Osteocyte (in vitro differentiated cells): ENCODE measurements at places on chromosomes 1 and 21. TPM values are rescaled to one million over a fixed set of nuclear protein-coding genes. Genes with fewer than 3 reads are reported as not detected.

GRCh38 chr1:229098903-229099578, 171.9 kb upstream of the RAB4A start:
- H3K27me3 ChIP-seq = peaks cover 27% of the 10 kb centered on the region
- no peaks in the 10 kb centered on the region for H3K36me3 ChIP-seq
- H3K4me3 ChIP-seq = no peak overlapping the region
- no peak overlapping the region for H3K27ac ChIP-seq
- peaks cover 8% of the 10 kb centered on the region for H3K4me1 ChIP-seq

- no peak overlapping the region for H3K27ac ChIP-seq
- H3K4me3 ChIP-seq = no peak overlapping the region
- no peaks in the 10 kb centered on the region for H3K36me3 ChIP-seq
- peak; percentile 32 for DNase-seq
- H3K27me3 ChIP-seq = peaks cover 17% of the 10 kb centered on the region
- peaks cover 11% of the 10 kb centered on the region for H3K4me1 ChIP-seq
These were observed 72.3 kb downstream of the MAP10 start for GRCh38 chr1:232877365-232878028.

DNA sequence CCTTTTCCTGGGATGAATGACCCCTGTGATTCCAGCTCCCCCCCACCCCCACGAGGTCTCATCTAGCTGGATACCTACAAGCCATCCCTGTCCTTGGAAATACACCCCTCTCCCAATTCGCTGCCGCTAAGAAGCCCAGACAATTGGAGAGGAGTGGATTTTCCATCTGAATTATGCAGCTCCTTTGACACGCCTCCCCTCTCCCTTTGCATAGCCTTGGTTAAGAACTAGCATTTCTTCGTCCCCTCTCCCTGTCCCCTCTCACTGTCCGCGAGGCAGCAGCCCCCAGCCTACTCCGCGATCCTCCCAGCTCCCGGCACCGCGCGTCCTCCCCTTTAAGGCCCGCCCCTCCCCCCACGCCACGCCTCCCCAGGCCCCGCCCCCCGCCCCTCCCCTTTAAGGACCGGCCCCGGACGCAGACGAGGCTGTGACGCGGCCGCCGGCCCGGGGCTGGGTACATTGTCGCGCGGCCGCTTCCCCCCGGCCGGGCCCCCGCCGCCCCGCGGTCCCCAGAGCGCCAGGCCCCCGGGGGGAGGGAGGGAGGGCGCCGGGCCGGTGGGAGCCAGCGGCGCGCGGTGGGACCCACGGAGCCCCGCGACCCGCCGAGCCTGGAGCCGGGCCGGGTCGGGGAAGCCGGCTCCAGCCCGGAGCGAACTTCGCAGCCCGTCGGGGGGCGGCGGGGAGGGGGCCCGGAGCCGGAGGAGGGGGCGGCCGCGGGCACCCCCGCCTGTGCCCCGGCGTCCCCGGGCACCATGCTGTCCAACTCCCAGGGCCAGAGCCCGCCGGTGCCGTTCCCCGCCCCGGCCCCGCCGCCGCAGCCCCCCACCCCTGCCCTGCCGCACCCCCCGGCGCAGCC, at the start of gene MAPKAPK2:
MAPKAPK2 (plus strand) TSS at position 428 of the 856 bp plus-strand sequence; CDS start at position 753, 325 bp downstream.
- peaks cover 33% of the 10 kb centered on the region for H3K27me3 ChIP-seq
- H3K36me3 ChIP-seq = no peaks in the 10 kb centered on the region
- H3K4me1 ChIP-seq = peaks cover 35% of the 10 kb centered on the region
- H3K4me3 ChIP-seq = peak within 1 kb of the TSS; percentile 95
- peak; percentile 87 for DNase-seq
- H3K27ac ChIP-seq = peak within 1 kb of the TSS; percentile 93

Gene TLCD4
- 0.43 and 0.57 TPM in 2 replicates for total RNA-seq

- H3K27me3 ChIP-seq = no peaks in the 10 kb centered on the region
- no peak overlapping the region for H3K4me3 ChIP-seq
- no peaks in the 10 kb centered on the region for H3K4me1 ChIP-seq
- H3K36me3 ChIP-seq = no peaks in the 10 kb centered on the region
- H3K27ac ChIP-seq = no peak overlapping the region
These were observed 30.3 kb upstream of the FAM78B start for GRCh38 chr1:166197141-166197540.

Gene NR1I3
- total RNA-seq = not detected in 2 replicates

DNA sequence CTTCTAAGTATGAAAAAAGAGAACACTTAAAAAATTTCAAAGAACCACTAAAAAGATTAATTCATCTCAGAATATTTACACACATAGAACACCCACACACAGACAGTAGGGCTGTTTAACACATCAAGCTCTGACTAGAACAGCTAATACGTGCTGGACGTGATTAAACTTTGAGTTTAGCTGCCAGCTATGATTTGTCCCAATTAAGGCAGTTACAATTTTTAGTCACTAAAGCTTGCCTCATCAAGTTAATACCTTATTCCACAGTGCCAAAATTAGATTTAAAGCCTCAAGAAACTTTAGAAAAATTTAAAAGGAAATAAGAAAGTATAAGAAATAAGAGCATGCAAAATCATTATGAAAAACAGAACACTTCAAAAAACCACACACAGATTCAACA, 18.9 kb downstream of the SLC16A1 start:
- no peaks in the 10 kb centered on the region for H3K36me3 ChIP-seq
- no peak overlapping the region for H3K4me3 ChIP-seq
- H3K27me3 ChIP-seq = no peaks in the 10 kb centered on the region
- peak overlapping the region; percentile 59 for H3K27ac ChIP-seq
- peaks cover 45% of the 10 kb centered on the region for H3K4me1 ChIP-seq

DNA sequence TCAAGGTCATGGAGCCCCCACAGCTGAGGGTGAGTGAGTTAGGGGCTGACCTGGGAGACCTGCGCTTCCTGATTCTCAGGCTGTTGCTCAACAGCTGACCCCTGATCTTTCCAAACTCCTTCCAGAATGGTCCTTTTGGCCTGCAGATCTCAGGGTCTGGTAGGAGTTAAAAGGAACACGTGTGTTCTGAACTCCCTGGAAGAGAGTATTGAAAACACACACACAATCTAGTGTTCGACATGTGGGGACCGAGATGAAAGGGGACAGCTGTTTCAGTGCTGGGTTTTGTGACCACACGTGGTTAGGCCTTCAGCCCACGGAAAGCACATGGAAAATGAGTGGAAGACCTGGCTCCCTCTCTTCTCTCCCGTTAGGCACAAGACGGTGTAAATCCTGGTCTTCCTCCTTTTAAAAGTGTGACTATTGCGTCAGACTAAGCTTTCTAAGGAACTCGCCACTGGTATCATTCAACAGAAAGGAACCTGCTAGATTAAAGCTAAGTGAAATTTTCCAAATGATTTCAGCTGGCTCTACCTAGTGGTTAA, 49.6 kb downstream of the RUNX1 start:
- no peaks in the 10 kb centered on the region for H3K36me3 ChIP-seq
- peaks cover 10% of the 10 kb centered on the region for H3K4me1 ChIP-seq
- no peak overlapping the region for H3K27ac ChIP-seq
- DNase-seq = no peak
- no peaks in the 10 kb centered on the region for H3K27me3 ChIP-seq
- no peak overlapping the region for H3K4me3 ChIP-seq

GRCh38 chr1:230280054-230280795, 145.9 kb downstream of the PGBD5 start:
- no peak overlapping the region for H3K4me3 ChIP-seq
- no peaks in the 10 kb centered on the region for H3K27me3 ChIP-seq
- no peak for DNase-seq

Gene MSH4
- 0.62 and 0.68 TPM in 2 replicates for total RNA-seq

- H3K27ac ChIP-seq = peak overlapping the region; percentile 85
- no peak for DNase-seq
- peaks cover 23% of the 10 kb centered on the region for H3K4me1 ChIP-seq
These were observed 163.8 kb downstream of the EIF4G3 start for GRCh38 chr1:21012937-21013336.

GRCh38 chr1:17200246-17200645, 4.7 kb upstream of the PADI1 start:
- peak overlapping the region; percentile 21 for H3K27ac ChIP-seq
- H3K4me3 ChIP-seq = no peak overlapping the region
- no peaks in the 10 kb centered on the region for H3K36me3 ChIP-seq
- no peak for DNase-seq
- H3K27me3 ChIP-seq = no peaks in the 10 kb centered on the region

- H3K36me3 ChIP-seq = peaks cover 8% of the 10 kb centered on the region
- no peak overlapping the region for H3K4me3 ChIP-seq
- H3K27ac ChIP-seq = peak overlapping the region; percentile 77
These were observed 148.0 kb downstream of the GALNT2 start for GRCh38 chr1:230215031-230215430.

- no peak overlapping the region for H3K27ac ChIP-seq
- no peak overlapping the region for H3K4me3 ChIP-seq
- no peak for DNase-seq
- H3K27me3 ChIP-seq = no peaks in the 10 kb centered on the region
These were observed 95.6 kb downstream of the TGFBR3 start for GRCh38 chr1:91790392-91790791.

DNA sequence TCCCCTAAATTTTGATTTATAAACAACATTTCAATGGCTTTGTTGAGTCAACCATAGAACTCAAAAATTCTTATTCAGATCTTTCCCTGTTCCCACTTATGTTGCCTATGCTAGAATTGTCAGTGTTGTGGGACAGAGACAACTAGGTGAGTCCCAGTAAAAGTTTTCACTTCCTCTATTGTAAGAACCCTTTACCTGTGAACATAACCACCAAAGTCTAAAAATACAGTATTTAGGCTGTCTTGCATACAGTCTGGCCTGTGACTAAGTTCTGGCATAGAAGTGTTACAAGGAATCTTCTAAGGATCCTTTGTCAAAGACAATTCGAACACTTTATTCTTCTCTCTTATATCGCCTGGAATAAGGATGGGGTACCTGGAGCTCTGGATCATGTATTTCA, 1047.9 kb upstream of the NCAM2 start:
- H3K27me3 ChIP-seq = no peaks in the 10 kb centered on the region
- H3K36me3 ChIP-seq = no peaks in the 10 kb centered on the region
- no peak for DNase-seq
- H3K27ac ChIP-seq = no peak overlapping the region
- H3K4me3 ChIP-seq = no peak overlapping the region

Gene SOD1
- total RNA-seq = 195 and 205 TPM in 2 replicates

Gene FOXD2
- total RNA-seq = 1.0 and 1.5 TPM in 2 replicates

DNA sequence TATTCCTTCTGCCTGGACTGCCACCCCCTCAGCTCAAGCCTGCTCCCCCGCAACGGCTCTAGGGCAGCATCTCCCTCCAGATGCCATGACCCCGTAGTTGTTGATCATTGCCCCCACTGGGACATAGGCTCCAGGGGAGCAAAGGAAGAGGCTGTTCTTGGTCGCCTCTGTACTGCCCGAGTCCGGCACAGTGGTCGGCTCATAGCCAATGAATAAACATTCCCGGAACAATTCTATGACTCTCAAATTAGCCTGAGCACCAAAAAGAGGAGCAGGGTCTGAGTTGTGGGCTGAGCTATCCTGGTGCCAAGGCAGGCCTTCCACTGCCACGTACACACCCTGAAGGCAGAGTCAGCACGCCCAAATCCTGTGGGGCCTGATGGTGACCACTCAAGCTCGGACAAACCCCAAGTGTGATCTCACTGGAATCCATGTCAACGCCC, 33.1 kb downstream of the CAPZB start:
- peak overlapping the region; percentile 97 for H3K27ac ChIP-seq
- no peak for DNase-seq
- peaks cover 6% of the 10 kb centered on the region for H3K36me3 ChIP-seq
- peak overlapping the region; percentile 68 for H3K4me3 ChIP-seq
- H3K4me1 ChIP-seq = peaks cover 98% of the 10 kb centered on the region

- no peaks in the 10 kb centered on the region for H3K27me3 ChIP-seq
- peak; percentile 68 for DNase-seq
- H3K27ac ChIP-seq = no peak overlapping the region
- no peak overlapping the region for H3K4me3 ChIP-seq
These were observed 71.7 kb upstream of the HMGB4 start for GRCh38 chr1:33792216-33792615.

GRCh38 chr1:47483651-47484050, 45.8 kb downstream of the FOXD2 start:
- peaks cover 14% of the 10 kb centered on the region for H3K27me3 ChIP-seq
- no peak overlapping the region for H3K27ac ChIP-seq
- no peak overlapping the region for H3K4me3 ChIP-seq
- no peak for DNase-seq

GRCh38 chr1:109225711-109226445, 12.2 kb downstream of the SARS1 start:
- no peaks in the 10 kb centered on the region for H3K27me3 ChIP-seq
- H3K27ac ChIP-seq = no peak overlapping the region
- peaks cover 57% of the 10 kb centered on the region for H3K36me3 ChIP-seq
- no peak overlapping the region for H3K4me3 ChIP-seq
- H3K4me1 ChIP-seq = peaks cover 3% of the 10 kb centered on the region

- H3K36me3 ChIP-seq = no peaks in the 10 kb centered on the region
- no peaks in the 10 kb centered on the region for H3K4me1 ChIP-seq
- H3K4me3 ChIP-seq = no peak overlapping the region
These were observed 29.8 kb downstream of the TAS1R2 start for GRCh38 chr1:18829671-18830070.

- H3K27ac ChIP-seq = peak overlapping the region; percentile 87
- H3K4me1 ChIP-seq = peaks cover 84% of the 10 kb centered on the region
- peaks cover 17% of the 10 kb centered on the region for H3K36me3 ChIP-seq
- no peak for DNase-seq
These were observed 156.9 kb downstream of the DHRS3 start for GRCh38 chr1:12460911-12461621.

- H3K4me1 ChIP-seq = no peaks in the 10 kb centered on the region
- DNase-seq = no peak
- no peaks in the 10 kb centered on the region for H3K36me3 ChIP-seq
- no peak overlapping the region for H3K27ac ChIP-seq
These were observed 36.7 kb upstream of the KIRREL1 start for GRCh38 chr1:157956732-157957131.

Gene S100A9
- total RNA-seq = not detected in 2 replicates

- H3K27ac ChIP-seq = no peak overlapping the region
- no peaks in the 10 kb centered on the region for H3K36me3 ChIP-seq
- H3K27me3 ChIP-seq = peaks cover 8% of the 10 kb centered on the region
- peaks cover 3% of the 10 kb centered on the region for H3K4me1 ChIP-seq
- no peak overlapping the region for H3K4me3 ChIP-seq
These were observed 54.8 kb upstream of the USP1 start for GRCh38 chr1:62381831-62382657.

DNA sequence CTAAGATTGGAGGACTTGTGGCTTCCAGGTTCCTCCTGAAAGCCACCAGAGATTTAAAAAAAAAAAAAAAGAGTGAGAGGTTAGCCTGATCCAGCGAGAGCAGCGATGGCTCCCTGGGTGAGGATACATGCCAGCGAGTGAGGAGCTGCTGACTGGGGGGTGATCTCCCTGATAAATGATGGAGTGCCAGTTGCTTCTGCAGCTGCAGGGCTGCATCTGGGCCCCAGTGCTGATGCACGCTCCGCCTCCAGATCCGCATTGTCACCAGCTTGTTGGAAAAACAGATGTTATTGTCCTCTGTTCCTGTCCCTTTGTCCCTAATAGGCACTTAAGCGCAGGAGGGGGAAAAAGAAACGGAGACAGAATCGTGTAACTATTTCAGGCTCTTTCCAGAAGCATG, 28.6 kb downstream of the UBIAD1 start:
- no peaks in the 10 kb centered on the region for H3K36me3 ChIP-seq
- H3K4me1 ChIP-seq = no peaks in the 10 kb centered on the region
- no peak for DNase-seq
